Left ventricle myocardium inferior (tissue), 1 donor: ENCODE measurements at places on chromosomes 7 and 10. TPM values are rescaled to one million over a fixed set of nuclear protein-coding genes. Genes with fewer than 3 reads are reported as not detected.
A peak's percentile ranks its signal among the peaks of the same experiment; 100 is the strongest.

The SFTPD gene
- total RNA-seq = 0.49 TPM

The UBE3C gene
- total RNA-seq = 50.2 TPM

The GPR22 gene
- 23.0 TPM for total RNA-seq

The OR9A2 gene
- not detected for total RNA-seq

The PON3 gene
- 0.69 TPM for total RNA-seq

The HOXA2 gene
- total RNA-seq = not detected

The ERV3-1 gene
- 6.8 TPM for total RNA-seq

The SAP25 gene
- 1.1 TPM for total RNA-seq

DNA sequence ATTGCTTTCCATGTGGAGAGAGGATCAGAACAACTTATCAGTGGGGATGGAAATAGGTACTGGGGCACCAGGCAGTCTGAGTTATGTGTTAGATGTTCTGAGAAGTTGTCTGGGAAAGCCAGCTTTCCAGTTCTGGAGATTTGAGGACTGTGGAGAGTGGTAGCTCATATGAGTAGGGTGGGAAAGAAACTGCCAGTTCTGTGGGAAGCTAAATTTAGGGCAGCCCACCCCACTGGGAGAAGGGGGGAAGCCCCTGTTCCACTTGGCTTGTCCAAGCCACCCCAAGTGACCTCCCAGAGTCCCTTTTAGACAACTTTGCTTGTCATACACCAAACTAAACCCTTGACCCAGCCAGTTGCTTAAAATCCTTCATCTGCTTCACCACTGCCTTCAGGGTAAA, 189.5 kb downstream of the REEP3 start:
- H3K36me3 ChIP-seq = no peaks in the 10 kb centered on the region
- H3K27ac ChIP-seq = peak overlapping the region; percentile 91
- H3K27me3 ChIP-seq = no peaks in the 10 kb centered on the region
- peaks cover 65% of the 10 kb centered on the region for H3K4me1 ChIP-seq

DNA sequence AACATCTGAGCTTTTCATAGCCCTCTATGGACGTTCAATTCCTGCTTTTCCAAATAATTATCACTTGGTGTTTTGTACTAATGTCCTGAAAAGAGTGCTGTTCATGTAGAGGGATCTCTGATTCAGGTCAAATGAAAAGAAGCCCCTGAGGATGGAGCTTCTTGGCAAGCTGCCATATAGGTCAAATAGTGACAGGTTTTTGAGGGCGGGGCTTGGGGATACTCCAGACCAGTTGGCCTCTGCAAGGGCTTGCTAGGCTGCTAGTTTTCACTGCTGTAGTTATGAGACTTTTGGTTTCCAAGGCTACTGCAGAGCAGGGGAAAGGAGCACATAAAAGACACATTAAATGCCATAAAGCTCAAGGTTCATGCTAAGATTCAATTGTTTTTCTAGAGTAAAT, 257.2 kb upstream of the CACNA2D1 start:
- no peak overlapping the region for H3K4me3 ChIP-seq
- H3K27ac ChIP-seq = no peak overlapping the region
- DNase-seq = no peak
- no peaks in the 10 kb centered on the region for H3K27me3 ChIP-seq

DNA sequence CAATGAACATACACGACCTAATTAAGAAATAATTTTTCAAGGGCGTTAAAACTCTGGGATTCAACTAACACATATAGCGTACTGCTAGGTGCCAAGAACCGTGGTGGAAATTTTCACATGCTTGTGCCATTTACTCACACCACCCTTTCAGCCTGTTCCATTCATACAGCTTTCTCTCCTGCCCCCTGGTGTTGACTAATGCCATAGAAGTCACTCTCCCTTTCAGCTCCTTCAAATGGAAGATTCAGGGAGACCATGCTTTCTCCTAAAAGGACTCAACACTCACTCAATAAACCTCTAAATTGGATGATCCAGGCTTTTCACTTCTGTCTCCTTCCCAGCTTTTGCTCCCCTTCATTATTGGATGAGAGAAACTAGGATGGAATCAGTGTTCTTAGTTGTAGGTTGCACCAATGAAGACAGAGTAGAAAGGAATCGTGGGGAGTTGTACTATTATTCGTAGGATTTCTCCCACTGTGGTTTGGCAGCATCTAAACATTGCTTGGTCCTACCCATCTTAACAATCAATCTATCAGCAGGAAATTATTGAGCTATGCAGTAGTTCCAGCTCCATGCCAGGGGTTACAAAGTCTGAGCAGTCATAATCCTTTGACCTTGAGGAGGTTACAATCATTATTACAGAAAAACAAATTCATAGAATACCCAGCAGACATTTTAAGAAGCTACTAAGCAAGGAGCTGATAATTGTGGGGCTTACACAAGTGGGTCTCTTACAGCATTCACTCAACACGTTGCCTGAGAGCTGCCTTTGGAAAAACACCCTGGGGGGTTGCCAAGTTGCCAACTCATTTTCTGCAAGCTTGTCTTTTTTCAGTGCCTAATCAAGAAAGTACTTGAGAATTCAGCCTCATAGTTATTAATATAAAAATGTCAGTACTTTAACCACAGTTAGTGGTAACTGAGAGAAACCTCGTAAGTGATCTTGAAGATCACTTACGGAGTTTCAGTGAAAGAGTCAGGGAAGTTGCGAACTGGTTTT, 2.8 kb upstream of the PPP1R3C start:
- peaks cover 34% of the 10 kb centered on the region for H3K4me1 ChIP-seq
- no peak overlapping the region for H3K27ac ChIP-seq
- H3K36me3 ChIP-seq = peaks cover 2% of the 10 kb centered on the region
- H3K27me3 ChIP-seq = no peaks in the 10 kb centered on the region
- no peak for DNase-seq
- H3K4me3 ChIP-seq = no peak overlapping the region

DNA sequence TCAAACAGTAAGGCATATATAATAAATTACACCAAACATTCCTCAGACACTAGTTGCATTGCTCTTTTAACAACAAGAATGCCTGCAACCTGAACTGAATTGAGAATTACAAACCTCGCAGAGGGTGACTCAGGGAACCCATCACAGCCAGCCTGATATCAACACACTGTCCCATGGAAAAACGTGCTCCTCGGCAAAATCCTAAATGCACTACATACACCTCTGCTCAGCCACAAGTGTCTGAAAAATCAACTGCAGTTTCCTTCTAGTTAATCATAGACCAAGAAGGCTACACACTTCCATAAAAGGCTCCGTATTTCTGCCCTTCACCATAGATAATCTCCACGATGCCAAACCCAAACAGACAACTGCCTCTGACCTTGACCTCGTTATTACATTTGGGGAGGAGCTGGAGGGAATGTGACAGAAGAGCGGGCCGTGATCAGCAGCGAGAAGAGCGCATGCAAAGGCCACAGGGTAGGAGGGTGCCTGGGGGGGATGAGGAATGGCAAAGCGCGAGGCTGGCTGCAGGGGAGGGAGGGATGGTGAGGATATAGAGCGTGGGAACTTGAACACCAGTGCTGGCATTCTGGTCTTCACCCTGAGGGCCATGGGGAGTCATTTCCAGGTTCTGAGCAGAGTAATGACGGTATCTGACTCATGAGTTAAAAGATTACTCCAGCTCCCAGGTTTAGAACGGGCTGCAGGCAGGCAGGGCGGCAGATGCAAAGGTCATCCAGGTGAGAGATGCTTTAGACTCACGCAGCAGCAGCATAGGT, 201.9 kb upstream of the FRMD4A start:
- DNase-seq = no peak
- H3K4me1 ChIP-seq = peaks cover 12% of the 10 kb centered on the region
- no peak overlapping the region for H3K27ac ChIP-seq
- peaks cover 3% of the 10 kb centered on the region for H3K36me3 ChIP-seq
- no peak overlapping the region for H3K4me3 ChIP-seq

DNA sequence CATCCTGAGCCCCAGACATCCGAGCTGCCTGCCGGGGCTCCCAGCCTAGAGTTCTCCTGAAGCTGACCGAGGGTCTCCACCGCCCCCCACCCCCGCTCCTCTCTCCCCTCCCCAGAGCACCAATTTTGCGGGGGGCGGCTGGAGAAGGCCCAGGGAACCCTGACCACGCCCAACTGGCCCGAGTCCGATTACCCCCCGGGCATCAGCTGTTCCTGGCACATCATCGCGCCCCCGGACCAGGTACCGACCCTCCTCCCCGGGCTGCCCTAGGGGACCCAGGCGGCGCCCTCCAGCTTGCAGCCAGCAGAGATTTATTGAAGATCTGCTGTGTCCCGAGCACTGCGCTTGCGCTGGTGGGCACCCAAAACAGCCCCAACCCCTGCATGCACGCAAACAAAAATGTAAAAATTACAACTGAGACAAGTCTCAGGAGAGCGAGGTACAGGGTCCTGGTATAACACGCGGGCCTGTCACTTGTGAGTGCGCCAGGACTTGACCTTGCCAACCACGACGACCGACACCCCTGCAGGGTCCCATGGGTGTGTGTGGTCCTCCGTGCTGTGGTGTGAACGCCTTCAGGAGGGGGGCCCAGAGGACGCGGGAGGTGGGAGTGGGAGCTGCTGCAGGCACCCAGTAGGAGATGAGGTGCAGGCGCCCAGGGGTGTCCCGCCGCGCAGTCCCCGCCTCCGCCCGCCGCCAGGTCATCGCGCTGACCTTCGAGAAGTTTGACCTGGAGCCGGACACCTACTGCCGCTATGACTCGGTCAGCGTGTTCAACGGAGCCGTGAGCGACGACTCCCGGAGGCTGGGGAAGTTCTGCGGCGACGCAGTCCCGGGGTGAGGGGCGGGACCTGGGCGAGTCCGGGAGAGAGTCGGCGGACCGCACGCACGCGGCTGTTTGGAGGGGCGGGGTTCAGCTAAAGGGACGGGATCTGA, 3.1 kb downstream of the PCOLCE start:
- H3K36me3 ChIP-seq = no peaks in the 10 kb centered on the region
- H3K27me3 ChIP-seq = no peaks in the 10 kb centered on the region
- peak; percentile 60 for DNase-seq
- peaks cover 32% of the 10 kb centered on the region for H3K4me1 ChIP-seq

DNA sequence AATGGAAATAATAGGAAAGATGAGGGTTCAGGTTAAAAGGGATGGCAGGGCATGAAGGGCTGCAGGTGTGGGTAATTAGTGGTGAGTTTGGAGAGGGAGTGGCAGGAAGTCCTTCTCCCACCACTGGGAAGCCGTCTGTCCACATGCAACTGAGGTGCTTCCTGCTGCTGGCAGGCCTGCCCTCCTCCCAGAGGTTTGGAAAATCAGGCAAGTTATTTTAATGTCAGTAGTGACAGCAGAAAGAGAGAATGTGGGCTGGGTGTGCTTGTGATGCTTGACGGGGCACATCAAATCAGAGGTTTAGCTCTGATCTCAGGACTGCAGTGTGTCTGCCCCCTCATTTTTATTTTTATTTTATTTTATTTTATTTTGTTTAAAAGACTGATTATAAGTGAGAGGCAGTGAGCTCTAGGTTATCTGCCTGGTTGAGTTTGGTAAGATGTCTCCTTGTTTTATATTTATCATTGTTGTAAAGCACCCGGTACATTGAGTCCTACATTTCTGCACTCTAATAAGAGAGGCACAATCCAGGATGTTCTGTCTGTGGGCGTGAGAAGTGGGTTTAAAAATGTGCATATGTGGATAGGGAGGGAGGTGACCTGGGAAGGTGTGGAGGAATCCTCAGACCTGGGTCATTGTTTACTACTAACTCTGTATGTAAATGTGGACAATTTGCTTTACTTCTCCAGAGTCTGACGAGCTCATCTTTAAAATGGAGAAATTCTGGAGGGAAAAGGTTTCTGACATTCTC, 504.4 kb downstream of the LRMDA start:
- H3K4me1 ChIP-seq = peaks cover 10% of the 10 kb centered on the region
- H3K36me3 ChIP-seq = no peaks in the 10 kb centered on the region
- no peak overlapping the region for H3K4me3 ChIP-seq
- no peaks in the 10 kb centered on the region for H3K27me3 ChIP-seq

DNA sequence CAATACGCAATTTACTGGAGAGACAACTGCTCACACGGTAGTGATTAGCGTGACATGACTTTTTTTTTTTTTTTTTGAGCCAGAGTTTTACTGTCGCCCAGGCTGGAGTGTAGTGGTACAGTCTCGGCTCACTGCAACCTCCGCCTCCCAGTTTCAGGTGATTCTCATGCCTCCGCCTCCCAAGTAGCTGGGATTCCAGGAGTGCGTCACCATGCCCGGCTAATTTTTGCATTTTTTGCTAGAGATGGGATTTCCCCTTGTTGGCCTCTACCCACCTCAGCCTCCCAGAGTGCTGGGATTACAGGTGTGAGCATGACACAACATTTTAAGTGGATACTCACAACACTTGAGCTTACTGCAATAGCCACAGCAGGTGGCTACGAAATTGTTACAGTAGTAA, 11.9 kb downstream of the ARL4A start:
- no peak overlapping the region for H3K4me3 ChIP-seq
- no peak for DNase-seq
- H3K27me3 ChIP-seq = no peaks in the 10 kb centered on the region
- H3K36me3 ChIP-seq = no peaks in the 10 kb centered on the region

- H3K27ac ChIP-seq = no peak overlapping the region
- H3K4me1 ChIP-seq = no peaks in the 10 kb centered on the region
- H3K27me3 ChIP-seq = no peaks in the 10 kb centered on the region
- H3K4me3 ChIP-seq = no peak overlapping the region
- no peaks in the 10 kb centered on the region for H3K36me3 ChIP-seq
- DNase-seq = no peak
Observed at GRCh38 chr7:70678621-70679251, 453.2 kb upstream of the GALNT17 start.

GRCh38 chr10:32039734-32040133, 16.5 kb downstream of the KIF5B start:
- no peaks in the 10 kb centered on the region for H3K27me3 ChIP-seq
- H3K4me3 ChIP-seq = peak overlapping the region; percentile 21
- DNase-seq = no peak

DNA sequence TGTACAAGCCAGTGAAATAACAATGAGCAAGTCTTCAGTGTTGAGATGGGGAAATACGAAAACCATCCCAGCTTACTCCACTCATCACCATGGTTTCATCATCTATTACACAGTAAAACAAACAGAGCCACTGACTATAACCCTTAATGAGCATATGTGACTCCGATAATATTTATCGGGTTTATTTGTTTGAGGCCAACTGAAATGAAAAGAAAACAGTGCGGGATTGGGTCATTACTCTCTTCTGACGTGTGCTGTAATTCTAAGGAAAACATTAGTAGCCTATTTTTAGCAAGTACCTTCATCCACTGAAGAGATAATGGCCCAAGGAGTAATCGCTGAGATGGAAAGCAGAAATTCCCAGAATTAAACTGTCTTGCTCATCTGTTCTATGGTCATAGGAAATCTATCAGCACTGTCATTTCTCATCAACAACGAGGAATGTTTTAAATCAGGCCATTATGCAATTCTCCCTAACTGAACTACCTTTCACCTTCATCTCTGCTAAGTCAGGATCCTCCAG, 716.5 kb downstream of the INHBA start:
- H3K4me3 ChIP-seq = no peak overlapping the region
- DNase-seq = no peak
- no peaks in the 10 kb centered on the region for H3K36me3 ChIP-seq
- no peaks in the 10 kb centered on the region for H3K4me1 ChIP-seq
- peak overlapping the region; percentile 33 for H3K27ac ChIP-seq
